ELR (cell line): ENCODE measurements at places on chromosomes 1 and 21.

- no peak for DNase-seq
These were observed 20.0 kb upstream of the JUN start for GRCh38 chr1:58803858-58804257.

DNA sequence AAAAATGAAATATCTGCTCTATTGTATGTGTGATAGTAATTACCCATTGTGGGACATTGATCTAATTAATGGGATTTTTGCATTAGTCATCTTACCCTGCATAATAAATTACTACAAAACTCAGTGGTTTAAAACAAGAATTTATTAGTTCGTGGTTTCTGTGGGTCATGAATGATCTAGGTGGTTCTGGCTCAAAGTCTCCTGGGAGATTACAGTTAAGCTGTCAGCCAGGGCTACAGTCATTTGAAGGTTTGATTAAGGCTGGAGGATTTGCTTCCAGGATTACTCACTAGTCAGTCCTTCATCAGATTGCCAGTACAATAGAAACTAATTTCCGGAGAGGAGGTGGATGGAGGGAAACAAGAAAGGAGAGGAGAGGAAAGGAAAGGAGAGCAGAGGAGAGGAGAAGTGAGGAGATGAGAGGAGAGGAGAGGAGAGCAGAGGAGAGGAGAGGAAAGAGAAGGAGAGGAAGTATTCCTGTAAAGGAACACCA, 60.4 kb upstream of the TNFSF4 start:
- peak; percentile 84 for DNase-seq

- no peak for DNase-seq
These were observed 2.5 kb upstream of the JUN start for GRCh38 chr1:58786184-58786926.

- DNase-seq: peak; percentile 98
These were observed 26.5 kb downstream of the AKNAD1 start for GRCh38 chr1:108830119-108831008.

- DNase-seq: no peak
These were observed 14.4 kb downstream of the ALDH9A1 start for GRCh38 chr1:165683848-165684485.

GRCh38 chr1:162091681-162092524, 22.4 kb downstream of the NOS1AP start:
- peak; percentile 17 for DNase-seq

GRCh38 chr1:72060466-72061245, 221.7 kb downstream of the NEGR1 start:
- DNase-seq: no peak

GRCh38 chr1:201191653-201192260, 1.1 kb downstream of the IGFN1 start:
- peak; percentile 96 for DNase-seq

DNA sequence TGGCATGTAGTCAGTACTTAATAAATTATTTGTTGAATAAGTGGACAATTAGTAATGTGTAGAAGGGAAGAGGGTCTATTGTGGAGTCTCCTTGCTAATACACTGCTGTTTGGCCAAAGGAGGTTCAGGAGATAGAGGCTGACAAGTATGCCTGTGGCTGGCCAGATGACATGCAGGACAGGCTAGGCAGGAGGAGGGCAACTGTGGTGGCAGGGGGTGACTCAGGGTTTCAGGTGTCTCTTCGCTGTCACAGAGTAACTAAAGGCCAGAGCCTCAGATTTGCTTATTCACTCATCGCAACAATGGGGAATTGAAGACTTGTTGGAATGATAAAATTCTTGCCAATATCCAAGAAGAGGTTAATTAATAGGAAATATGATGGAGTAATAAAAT, 33.1 kb downstream of the THRAP3 start:
- no peak for DNase-seq

GRCh38 chr21:21661741-21662140, 663.5 kb downstream of the NCAM2 start:
- no peak for DNase-seq

GRCh38 chr1:63843884-63844283, 70.1 kb downstream of the ROR1 start:
- no peak for DNase-seq

DNA sequence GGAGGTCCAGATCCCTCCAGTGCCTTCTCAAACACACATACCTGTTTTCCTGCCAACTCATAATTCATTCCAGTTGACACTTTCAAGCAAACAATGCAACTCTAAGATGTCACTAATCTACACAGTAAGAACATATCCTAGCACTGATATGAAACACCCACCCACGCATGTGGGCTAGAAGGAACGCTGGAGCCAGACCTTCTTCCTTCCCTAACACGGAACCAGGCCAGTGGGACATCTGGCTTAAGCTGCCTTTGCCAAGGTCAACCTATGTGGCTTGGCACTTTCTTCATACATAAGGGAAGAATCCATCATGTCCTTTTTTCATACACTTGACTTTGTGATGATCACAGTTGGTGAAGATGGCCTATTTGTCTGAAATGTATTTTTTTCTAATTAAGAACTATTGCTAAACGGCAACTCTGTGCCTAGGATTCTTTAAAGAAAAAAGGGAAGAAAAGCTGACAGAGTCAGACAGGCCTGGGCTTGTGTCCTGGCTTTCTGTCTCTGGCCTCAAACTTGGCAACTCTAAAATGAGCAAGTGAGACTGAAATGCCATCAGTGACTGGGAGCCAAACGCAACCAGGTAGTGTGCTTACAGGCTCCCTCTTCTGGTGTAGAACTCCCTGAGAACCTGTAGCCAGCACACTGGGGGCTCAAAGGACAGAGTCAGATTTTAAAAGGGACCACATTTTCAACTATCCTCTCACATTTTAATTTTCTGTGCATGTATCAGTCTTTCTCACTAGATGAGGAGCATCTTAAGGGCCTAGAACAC, 92.6 kb upstream of the BEND5 start:
- DNase-seq: no peak

DNA sequence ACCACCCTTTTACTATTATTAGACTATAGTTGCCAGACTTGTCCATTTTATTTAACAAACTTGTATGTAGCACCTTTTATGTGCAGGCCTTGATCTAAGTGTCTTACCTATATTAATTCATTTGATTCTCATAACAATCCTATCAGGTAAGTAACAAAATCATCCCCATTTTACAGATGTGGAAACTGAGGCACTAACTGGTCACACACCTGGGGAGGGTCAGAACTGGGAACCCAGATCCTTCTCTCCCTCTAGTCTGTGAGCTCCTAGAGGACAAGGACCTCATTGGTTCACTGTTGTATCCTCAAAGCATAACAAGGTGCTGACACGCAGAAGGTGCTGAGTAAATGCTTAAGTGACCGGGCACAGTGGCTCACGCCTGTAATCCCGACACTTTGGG, 14.9 kb downstream of the FBXO2 start:
- DNase-seq: no peak

DNA sequence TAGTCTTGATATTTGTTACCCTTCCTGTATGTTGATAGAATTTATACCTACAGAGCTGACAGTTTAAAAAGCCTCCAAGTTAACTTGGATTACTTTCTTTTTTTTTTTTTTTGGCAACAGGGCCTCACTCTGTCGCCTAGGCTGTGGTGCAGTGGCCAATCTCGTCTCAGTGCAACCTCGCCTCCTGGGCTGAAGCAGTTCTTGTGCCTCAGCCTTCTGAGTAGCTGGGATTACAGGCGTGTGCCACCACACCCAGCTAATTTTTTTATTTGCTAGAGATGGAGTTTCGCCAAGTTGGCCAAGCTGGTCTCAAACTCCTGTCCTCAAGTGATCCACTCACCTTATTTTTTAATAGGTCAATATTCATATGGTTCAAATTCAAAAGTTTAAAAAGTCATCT, 32.7 kb downstream of the WDTC1 start:
- DNase-seq: no peak

- DNase-seq: no peak
These were observed 84.5 kb upstream of the ESRRG start for GRCh38 chr1:216807696-216808095.

DNA sequence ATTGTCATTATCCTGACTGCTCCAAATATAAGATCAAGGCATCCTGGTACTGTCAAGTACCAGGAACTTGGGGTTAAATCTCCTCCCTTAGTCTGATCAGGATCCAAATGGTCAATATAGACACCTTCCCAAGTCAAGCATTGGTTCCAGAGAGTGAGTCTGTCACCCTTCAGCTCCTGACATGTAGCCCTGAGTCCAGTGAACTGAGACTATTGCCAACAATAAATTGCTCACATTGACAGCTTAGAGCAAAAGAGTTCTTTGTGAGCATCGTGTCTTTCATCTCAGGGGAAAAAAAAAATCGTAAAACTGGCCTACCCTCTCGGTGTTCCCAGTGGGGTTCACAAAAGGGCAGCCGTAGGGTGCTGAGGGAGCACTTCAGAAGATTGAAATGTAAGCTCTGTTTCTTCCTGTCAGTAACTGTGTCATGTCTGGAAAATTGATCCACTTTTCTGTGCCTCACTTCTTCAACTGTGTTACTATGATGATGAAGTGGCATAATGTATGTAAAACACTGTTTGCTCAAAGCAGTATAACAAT, 228.5 kb downstream of the KCNH1 start:
- no peak for DNase-seq

DNA sequence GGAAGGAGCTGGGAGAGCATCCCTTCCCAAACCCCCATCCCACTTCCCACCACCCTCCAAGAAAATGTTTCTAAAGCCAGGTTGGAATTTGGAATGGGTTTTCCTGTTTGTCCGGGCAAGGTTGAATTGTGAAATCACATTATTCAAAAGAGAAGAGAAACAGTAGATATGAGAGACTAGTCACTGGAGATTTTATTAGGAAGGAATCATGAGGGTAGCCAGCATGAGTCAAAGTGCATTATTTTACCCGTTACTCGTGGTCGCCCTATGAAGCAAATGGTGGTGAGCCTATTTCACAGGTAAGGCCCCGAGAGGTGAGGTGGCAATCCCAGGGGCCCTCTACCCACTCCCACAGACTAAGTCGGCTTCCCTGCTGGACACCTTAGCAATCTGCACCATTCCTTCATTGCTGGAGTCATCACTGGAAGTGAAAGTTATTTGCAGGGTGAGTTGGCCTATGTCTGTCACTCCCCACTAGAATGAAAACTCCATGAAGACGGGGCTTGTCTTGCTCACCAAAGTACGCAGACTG, 52.8 kb downstream of the TOMM20 start:
- peak; percentile 66 for DNase-seq

DNA sequence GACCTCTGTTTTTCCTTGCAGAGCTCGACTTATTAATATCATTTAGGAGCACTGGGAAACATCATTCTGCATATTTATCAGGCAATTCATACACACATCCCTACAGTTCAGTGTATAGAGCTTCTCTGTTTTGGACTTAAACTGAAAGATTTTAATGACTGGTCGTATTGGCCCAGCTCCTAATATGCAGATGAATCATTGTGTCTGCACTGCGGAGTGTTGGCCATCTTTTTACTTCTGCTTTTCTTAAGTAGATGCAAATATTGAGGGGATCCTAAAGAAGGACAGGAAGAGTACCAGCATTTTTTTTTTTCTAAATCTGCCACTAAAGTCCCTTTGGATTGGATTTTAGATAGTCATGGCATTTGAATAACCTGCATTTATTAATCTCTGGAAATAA, 154.8 kb downstream of the BACH1 start:
- DNase-seq: no peak

DNA sequence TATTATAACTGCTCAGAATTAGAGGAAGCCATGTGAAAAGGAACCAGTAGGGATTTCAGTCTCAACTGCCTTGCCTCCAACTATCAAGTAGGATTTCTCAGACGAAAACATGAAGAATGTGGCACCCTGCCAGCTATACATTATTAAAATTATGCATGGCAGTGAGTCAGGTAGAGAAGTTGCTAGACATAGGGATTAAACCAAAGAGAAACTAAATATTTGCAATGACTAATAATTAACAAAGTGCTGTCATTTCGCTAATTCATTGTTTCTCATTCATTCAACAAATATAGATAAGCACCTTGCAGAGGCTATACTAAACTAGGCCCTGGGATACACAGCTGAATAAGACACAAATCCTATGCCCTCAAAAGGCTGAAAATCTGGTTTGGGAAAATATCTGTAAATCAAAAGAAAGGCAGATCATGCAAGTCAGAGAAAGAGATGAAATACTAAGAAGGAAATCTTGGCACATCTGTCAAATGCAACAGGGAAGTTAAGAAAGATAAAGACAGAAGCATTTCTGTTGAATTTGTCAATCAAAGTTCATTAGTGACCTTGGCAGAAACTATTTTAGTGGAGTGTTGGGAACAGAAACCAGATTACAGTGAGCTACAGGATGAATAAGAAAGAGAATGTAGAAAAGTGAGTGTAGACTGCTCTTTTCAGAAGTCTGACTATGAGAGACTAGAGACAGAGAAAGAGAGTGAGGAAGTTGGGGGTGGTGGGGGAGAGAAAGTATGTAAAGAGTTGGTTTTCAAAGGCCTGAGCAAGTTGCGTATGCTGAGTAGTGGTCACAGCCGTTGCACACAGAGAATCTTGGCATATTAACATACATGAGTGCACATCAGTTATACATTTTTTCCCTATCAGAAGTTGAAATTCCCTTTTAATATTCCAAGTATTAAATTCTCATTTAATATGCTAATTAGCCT, 14.7 kb upstream of the NBPF11 start:
- peak; percentile 43 for DNase-seq

GRCh38 chr1:59686574-59686973, 128.2 kb upstream of the HOOK1 start:
- no peak for DNase-seq
